ENCODE measurements at places on chromosomes 2 and 18. TPM values are rescaled to one million over a fixed set of nuclear protein-coding genes. Genes with fewer than 3 reads are reported as not detected.

DNA sequence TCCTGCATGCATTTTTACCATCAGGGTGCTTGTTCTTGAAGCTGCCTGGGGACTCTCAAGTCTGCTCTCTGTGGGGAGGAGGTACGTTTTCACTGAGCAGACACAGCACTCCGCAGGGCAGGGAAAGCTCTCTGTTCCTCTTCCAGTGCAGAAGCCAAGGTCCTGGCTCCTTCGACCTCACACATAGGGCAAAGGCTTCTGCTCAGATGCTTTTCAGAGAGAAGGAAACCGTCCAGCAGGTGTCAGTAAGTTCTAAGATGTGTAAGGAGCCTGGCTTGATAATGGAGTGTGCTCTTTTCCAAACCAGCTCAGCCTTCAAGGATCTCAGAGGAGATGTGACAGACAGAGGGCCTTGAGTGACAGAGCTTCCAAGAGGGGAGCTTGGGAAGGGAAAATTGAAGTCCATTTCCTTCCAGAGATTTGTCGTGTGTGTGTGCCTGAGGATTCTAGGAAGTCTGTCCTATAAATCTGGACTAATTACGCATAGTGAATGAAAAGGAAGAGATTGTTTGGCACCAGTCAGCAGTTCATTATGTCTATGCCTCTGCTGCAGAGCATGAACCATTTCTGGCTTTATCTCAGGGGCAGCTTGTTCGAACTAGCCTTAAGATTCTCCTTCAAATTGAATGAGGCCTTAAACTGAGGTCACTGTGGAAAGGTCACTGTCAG lies 67.3 kb upstream of the UPP2 start:
- DNase-seq = peak; percentile 66

GRCh38 chr2:171430516-171431410 lies 3.0 kb downstream of the METTL8 start:
- no peak for DNase-seq

DNA sequence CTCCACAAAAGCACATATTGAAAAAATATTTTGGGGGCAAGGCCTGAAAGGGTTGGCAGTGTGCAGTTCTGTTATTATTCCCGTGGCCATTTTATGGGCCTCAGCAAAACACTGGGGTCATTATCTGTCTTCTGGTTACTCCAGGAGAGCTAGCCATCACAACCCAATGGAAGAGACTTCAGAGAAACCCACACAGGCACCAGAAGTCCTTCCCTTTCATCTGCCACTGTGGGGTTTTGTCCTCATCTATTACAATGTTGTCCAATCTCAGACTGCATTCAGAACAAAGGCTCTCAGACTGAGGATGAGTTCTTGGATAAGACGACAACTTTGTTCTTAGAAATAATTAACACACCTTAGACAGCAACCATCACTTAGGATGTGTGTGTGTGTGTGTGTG lies 98.4 kb downstream of the PIEZO2 start:
- DNase-seq = no peak

- DNase-seq = peak; percentile 75
These were observed 425.7 kb downstream of the SETBP1 start for GRCh38 chr18:45106331-45106774.

GRCh38 chr18:48663931-48664847 lies 125.4 kb downstream of the CTIF start:
- peak; percentile 66 for DNase-seq

DNA sequence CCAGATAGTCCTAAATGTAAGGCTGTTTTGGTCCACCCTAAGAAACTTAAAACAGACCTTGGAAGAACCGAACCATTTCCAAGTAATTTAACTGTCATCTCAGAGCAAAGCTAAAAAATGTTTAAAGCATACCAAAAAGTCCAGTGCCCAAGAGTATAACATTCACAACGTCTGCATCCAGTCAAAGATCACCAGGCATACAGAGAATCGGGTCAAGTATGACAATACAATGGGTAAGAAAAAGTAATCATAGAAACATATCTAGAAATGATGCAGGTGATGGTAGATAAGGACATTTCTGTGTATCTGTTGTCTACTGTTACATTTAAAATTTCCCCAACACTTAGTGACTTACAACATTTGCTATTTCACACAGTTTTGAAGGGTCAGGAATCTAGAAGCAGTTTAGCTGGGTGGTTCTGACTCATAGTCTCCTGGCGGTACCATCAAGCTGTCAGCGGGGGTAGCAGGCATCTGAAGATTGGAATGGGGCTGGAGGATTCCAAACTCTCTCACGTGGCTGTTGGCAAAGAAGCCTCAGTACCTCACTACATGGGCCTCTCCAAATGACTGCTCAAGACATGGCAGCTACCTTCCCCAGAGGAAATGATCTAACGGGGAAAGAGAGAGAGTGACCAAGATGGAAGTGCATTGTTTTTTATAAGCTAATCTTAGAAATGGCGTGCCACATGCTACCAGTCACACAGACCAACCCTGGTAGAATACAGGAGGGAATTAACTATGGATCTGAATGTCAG lies 36.6 kb upstream of the DYNC2LI1 start:
- DNase-seq = peak; percentile 87

DNA sequence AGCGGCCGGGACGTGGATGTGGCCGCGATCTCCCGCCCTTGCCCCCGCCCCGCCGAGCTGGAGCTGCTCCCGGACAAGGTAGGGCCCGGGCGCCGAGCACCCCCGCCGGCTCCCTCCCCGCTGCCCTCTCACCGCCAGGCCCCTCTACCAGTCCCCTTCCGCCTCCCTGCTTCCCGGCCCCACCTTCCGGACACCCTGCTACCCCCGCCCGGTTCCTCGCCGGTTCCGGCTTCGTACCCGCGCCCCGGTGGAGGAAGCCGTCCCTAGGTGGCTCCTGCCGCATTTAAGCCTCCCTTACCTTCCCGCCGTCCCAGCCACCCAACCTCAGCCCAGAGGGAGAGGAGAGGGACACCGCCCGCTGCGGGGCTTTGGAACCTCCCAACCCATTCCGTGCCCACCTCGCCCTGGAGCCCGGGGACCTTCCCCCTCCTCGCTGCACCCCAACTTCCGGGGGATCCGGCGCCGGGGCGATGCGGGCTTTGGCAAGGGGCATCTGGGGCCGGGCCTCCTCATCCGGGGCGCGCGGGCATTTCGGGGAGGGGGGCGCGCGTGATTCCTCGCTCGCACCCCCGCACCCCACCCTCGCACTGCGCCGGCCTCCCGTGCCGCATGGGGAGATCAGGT lies 475 bp downstream of the B3GNT2 start:
- peak; percentile 34 for DNase-seq

- no peak for DNase-seq
These were observed 397.6 kb upstream of the LRATD1 start for GRCh38 chr2:14234911-14235310.

DNA sequence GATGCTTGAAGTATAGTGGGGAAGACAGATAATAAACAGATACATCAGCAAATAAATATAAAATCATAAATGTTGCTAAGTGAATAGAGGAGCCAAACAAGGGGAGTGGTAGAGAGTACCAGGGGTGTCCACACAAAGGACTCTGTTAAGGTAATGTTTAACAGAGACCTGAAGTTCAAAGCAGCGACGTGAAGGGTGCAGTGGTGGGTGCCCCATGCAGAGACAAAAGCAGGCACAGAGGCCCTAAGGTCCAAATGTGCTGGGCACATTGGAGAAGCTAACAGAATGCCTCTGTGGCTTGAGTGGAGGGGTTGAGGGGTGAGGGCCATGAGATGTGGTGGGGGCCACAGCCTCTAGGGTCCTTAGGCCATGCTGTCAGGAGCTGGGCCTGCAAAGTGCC lies 109.1 kb downstream of the POLE4 start:
- no peak for DNase-seq

DNA sequence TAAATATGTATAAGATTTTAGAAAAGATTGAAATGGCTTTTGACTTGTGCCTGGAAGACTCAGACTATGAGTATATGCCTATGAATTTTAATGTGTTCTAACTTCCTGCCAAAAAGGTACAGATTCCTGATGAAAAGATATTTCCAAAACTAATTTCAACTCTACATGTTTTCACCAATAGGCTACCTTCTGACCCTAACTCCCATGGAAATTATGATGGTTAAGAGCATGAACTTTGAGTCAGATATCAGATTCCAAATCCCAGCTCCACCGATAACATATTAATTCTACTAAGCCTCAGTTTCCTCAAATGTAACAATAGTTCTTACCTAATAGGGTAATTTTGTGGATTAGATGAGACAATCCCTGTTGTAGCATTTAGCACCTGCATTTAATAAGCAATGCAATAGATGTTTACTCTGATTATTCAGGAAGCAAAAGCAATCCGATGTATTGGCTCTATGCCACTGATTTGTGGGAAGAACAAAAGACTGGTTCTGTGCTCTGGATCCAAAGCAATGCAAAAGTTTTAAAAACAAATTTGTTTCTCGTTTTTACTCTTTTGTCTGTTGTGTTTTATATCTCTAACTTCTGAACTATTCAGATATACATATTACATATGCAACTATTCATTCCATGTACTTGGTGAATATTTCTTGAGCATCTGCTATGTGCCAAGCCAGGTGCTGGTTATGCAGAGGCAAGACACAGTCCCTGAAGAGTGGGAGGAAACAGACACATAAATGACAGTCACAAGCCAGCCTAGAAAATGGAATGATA lies 115.4 kb downstream of the GATA6 start:
- DNase-seq = no peak

- DNase-seq = no peak
These were observed 4.8 kb downstream of the ANO7 start for GRCh38 chr2:241193271-241193670.

DNA sequence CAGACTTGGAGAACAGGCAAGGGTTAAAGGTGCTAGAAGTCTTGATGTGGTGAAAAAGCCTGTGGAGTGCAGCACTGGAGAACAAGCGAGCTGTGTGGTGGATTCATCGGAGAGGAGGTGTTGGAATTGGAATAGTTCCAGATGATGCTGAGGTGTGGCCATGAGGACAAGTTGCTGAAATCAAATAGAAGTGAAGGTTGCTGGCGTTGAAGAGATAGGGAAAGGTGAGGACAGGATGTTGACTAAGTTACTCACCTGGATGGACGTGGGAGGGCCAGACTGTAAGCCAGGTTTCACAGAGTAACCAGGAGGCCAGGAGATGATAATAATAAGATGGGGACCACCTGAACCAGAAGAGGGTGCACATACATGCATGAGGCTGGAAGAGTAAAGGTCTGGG lies 173.4 kb downstream of the DIS3L2 start:
- DNase-seq = no peak

Gene SEH1L
- 36.5 TPM for total RNA-seq

Gene VAMP5
- 50.3 TPM for total RNA-seq

Gene GALR1
- not detected for total RNA-seq

Gene SERPINB13
- not detected for total RNA-seq

Data from GM23248 (cell line).